ENCODE measurements at places on chromosomes 1 and 21.

- DNase-seq = no peak
These were observed 291.7 kb downstream of the PAPPA2 start for GRCh38 chr1:176754676-176755075.

DNA sequence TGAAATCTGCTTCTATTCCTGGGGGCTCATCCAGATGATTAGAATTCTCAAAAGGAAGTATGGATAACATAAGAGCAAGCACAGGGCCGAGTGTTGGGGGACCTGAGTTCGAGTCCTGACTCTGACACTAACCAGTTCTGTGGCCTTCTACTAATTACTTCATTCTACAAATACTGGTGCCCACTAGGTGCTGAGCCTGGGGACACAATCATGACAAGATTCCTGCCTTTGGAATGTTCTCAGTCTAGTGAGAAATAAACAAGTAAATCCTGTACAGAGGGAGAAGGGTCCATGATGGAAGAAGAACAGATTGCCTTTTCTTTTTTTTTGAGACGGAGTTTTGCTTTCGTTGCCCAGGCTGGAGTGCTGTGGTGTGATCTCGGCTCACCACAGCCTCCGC lies 2.2 kb upstream of the NUAK2 start:
- no peak for DNase-seq

- DNase-seq = no peak
These were observed 10.7 kb downstream of the MR1 start for GRCh38 chr1:181044449-181044966.

GRCh38 chr1:101588677-101589076 lies 351.9 kb downstream of the S1PR1 start:
- DNase-seq = peak; percentile 2

GRCh38 chr1:4506591-4506990 lies 147.8 kb upstream of the AJAP1 start:
- no peak for DNase-seq

DNA sequence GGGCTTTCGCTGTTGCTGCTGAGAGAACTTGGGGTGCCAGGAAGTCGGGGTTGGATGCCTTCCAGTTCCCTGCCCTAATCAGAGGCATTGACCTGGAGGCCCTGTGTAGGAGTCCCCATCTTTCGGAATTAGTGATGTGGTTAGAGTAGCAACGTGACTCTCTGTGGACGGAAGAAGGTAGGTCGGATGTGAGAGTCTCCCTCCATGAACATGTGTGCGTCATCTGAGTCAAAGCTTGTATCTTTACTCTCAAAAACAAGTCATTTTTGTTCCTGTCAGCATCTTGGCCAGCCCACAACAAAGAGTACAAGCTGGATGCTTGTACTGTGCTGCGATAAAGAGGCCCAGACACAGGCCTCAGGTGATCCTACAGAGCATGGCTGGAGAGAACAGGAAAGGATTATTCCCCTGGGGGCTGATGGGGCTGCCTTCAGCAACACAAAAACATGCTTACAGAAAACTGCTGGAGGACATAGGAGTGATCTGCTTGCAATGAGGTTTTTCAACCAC lies 31.0 kb upstream of the IL10 start:
- no peak for DNase-seq

GRCh38 chr1:233364695-233365539 lies 37.4 kb downstream of the MAP3K21 start:
- peak; percentile 21 for DNase-seq

DNA sequence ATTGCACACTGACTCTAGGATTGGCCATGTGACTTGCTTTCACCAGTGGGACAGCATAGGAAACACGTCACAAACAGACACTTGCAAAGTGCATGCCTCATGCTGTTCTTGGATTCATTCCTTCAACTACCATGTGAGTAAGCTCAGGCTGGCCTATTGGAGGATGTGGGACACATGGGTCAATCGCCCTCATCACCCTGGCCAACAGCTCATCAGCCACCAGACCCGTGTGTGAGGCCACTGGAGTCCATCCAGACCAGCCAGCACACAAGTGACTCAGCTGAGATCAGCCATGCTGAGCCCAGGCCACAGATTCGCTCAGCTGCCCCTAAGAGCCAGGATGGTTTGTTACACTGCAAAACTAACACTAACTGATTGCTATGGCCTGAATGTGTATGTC lies 216.1 kb upstream of the GRIK3 start:
- DNase-seq = no peak

DNA sequence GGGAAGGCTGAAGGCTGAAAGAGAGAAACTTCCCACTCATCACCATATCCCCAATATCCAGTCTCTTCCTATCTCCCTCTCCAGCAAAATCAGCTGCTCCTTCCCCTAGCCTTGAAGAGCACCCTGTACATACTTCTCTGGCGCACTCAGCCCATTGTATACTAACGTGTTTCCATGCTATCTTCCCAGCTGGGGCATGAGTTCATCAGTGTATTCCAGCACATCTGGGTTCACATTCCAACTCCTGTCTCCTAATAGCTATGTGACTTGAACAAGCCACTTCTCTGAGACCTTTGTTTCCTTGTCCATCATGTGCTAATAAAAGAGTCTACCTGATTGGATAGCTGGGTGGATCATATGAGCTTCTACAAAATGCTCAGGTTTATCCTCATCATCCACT lies 51.1 kb upstream of the OLIG2 start:
- no peak for DNase-seq

GRCh38 chr1:219179293-219179692 lies 5.6 kb downstream of the LYPLAL1 start:
- peak; percentile 15 for DNase-seq

DNA sequence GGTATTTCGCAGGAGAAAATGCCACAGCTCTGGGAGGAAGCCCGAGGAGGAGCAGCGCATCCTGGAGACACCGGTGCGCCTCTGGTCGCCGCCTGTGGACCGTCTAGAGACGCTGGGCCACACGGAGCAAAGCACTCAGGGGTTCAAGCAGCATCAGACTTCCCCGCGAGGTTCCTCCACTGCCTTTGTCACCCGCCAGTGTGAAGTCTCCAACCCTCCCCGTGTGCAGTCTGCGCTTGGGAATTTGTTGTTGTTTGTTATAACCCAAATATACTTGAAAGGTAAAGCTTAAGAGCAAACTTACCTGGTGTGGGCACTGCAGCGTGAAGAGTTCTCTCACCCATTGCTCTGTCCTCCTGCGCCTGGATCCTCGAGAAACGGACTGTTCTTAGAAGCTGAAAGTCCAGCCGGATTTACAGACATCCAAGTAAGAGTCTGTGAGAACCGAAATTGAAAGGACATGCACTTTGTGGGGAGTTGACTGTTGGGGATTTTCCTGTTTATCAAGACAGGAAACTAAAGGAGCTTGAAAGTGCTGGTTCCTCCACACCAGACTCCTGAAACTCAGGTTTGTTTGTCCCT lies at the start of gene GBP4:
Gene GBP4, minus strand, starts transcription at position 452 of the 582 bp plus-strand sequence. Its CDS starts 108 bp downstream, at position 344.
- DNase-seq = peak; percentile 5

GRCh38 chr1:192342842-192343241 lies 26.1 kb downstream of the RGS21 start:
- no peak for DNase-seq

DNA sequence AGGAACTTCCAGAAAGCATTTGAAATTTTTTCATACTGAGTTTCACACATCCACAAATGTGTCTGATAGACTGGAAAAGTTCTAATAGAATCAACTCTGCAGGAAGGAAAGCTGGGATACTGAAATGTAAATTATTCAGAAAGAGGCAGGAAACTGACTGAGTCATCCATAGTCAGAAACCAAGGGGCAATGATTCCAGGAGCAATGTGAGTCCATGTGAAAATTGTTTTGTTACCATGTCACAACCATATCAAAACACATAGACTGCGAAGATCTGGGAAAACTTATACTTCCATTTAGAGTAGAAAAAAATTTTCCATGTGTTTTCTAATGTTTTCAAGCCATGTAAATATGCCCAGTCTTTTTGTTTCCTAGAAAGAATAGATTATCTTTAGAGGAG lies 142.3 kb upstream of the TMPRSS15 start:
- DNase-seq = peak; percentile 88

DNA sequence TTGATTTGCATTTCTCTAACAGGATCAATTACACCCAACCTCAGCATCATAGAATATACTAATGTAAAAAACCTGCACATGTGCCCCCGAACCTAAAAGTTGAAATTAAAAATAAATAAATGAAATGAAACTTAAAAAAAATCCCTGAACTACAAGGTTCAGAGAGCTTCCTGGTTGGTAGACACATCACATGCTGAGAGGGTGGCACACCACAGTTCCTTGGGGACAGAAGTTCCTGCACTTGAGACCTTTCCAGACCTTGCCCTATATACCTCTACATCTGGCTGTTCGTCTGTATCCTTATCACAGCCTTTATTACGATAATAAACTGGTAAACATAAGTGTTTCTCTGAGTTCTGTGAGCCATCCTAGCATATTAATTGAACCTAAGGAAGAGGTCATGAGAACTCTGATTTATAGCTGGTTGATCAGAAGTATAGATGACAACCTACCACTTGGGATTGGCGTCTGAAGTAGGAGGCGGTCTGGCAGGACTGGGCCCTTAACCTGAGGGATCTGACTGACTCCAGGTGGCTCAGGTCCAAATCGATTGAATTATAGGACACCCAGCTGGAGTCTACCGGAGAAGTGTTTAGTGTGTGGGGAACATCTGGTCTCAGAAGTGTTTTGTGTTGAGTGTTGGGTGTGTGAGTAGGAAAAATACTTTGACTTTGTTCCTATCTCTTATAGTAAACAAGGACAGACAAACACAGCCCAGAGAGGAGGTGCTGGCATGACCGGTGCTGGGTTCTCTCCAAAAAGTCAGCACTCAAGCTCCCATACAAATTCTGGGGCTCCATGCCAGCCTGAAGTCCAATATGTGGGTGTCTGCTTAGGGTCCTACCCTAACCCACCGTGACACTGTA lies 19.0 kb downstream of the C1orf115 start:
- no peak for DNase-seq
